Spinal cord (tissue), 10 donors: ENCODE measurements at places on chromosomes 13 and 19. TPM values are rescaled to one million over a fixed set of nuclear protein-coding genes. Genes with fewer than 3 reads are reported as not detected.
A peak's percentile ranks its signal among the peaks of the same experiment; 100 is the strongest.

Gene ATP8B3
- polyA plus RNA-seq, result 1.7 TPM

Gene SMIM44
- polyA plus RNA-seq, result not detected

Gene ZC3H13
- 39.1 TPM for polyA plus RNA-seq

Gene RNF225
- polyA plus RNA-seq, result not detected

Gene CATSPERD
- 0.59 TPM for polyA plus RNA-seq

Gene HCST
- polyA plus RNA-seq, result 4.0 TPM

Gene EBI3
- polyA plus RNA-seq, result 0.89 TPM

Gene PABPC3
- 1.3 TPM for polyA plus RNA-seq

Gene FFAR2
- 0.50 TPM for polyA plus RNA-seq

Gene SWSAP1
- polyA plus RNA-seq, result 2.5 TPM

Gene FREM2
- polyA plus RNA-seq, result 2.7 TPM

DNA sequence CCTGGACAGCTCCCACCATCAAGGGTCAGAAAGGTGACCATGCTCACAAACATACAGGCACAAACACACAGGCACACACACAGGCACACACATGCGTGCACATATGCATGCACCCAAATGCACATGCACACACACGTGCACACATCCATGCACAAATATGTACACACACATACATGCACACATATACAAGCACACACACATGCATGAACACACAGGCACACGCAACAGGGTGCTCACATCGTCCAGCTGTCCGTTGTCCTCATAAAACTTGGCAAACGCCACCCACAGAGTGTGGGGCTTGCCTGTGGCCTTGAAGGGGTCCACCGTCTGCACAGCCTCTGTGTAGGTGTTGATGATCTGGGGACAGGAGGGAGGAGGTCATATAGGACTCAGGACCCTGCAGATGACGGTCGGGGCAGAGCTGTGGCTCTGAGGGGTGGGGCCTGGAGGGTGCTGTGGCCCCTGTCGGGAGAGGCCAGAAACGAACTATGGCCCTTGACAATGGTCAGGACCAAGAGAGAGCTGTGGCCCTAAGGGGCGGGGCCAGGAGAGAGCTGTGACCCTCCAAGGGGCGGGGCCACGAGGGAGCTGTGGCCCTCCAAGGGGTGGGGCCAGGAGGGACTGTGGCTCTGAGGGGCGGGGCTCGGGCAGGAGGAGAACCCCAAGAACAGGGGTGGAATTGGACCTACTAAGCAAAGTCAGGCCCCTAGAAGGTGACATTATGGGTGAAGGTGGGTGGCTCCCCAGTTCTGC is 6.2 kb downstream of the XAB2 start:
- no peak for DNase-seq

- DNase-seq, result no peak
These were observed 1.7 kb downstream of the SELENOW start for GRCh38 chr19:47780215-47780551.

- no peak for DNase-seq
These were observed 725 bp downstream of the FAM124A start for GRCh38 chr13:51222686-51223559.

GRCh38 chr13:40017662-40018262 is 362.3 kb downstream of the COG6 start:
- DNase-seq, result no peak

- peak; percentile 69 for DNase-seq
These were observed 73.4 kb downstream of the MBNL2 start for GRCh38 chr13:97295283-97296182.

DNA sequence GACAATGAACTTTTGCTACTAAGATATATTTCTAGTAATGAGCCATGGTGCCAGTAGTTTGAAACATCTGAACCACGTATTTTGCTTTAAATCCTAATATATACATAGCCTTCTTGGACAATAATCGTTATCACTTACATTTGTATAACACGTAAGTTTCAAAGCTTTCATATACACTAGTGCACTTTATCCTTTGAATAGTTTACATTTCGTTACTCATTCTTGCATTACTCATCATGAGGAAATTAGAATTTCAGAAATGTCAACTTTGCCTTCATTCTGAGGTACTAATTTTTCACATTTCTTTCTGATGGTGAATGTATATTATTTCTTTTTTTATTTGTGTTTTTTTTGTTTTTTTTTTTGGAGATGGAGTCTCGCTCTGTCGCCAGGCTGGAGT is 5.8 kb downstream of the KBTBD7 start:
- DNase-seq, result no peak

DNA sequence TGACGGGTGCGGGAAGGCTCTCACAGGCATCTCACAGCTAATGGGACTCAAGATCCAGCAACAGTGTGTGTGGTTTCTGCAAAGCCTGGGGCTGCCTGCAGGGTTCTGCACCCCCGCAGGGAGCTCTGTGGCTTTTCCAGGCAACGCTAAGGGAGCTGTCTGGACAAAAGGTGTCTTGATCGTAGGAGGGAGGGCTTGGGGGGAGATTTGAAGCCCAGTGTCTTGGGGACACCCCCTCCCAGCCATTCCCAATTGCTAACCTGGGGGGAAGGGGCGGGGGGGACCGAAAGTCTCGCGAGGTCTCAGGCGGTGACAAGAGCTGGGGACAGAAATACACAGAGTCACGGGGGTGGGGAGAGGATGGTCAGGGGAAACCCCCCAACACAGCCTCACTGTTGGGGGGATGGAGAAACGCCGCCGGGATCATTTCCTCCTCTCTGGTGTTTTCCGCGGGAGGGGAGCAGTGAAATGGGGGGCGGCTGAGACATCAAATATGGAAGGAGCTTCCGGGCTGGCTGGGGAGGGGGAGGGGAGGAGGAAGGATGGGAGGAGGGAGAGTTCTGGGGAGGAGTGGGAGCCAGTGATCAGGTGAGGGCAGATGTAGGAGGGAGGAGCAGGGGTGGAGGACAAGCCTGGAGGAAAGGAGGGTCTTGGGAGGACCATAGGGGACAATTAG is 13.3 kb downstream of the KCNC3 start:
- DNase-seq, result no peak

DNA sequence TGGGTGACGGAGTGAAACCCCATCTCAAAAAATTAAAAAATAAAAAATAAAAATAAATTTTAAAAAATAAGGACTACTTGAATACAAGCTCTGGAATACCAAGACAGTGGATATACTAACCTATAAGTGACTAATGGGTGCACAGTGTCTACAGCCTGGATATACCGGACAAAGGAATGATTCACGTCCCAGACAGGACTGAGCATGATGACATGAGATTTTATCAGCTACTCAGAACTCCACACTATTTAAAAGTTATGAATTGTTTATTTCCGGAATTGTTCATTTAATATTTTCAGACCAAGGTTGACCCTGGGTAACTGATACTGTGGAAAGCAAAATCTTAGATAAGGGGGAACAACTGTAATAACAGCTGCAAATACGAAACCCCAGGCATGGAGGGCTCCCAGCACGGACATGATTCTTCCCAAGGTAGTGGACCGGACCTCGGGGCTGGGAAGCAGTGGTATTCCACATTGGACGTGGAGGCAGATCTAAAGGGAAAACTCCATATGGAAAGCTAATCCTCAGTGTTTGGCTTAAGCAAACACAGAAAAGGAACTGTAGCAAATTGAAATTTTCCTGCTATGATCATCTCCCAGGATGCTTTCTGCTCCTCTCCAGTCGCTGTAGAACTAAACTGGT is 102.6 kb upstream of the TSHZ3 start:
- DNase-seq, result no peak

DNA sequence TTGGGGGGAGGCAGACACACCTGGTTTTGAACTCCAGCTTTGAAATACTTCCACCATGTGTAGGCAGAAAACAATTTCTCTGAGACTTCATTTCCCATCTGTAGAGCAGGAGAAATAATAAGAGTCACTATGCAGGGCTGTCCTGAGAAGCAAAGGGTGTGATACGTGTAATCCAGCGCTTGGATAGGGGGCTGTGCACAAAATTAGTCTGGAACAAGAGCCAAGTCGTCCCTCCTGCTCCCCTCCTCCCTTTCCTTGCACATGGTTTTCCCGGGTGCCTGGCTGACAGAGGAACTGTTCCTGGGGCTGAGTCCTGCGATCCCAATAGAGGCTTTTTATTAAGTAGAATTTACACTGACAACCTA is 29.6 kb upstream of the UBE2L5 start:
- no peak for DNase-seq

DNA sequence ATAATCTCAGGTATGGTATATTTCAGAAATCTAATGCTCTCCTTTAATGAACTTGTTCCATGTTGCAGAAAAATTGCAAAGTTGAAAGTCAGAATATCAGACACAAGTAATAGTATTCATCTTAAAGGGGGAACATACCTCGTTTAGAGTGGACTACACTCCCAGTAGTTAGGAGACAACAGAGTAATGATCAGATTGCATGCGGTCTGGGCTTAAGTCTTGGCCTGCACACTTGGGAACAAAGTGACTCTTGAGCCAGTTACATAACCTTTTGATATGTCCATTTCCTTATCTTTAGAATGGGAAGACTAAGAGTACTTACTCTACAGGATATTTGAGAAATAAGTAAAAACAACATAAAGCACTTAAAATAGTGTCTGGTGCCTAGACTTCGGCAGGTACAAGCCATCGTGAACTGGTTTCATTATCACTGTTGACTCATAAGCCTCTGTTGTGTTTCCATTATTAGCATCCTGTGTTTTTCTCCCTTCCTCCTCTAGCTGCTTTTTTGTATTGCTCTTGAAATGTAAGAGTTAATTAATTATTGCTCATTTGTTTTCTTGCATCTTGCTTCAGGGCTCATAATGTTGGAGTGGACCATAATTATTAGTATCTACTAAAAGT is 53.0 kb downstream of the DPY19L3 start:
- DNase-seq, result no peak

DNA sequence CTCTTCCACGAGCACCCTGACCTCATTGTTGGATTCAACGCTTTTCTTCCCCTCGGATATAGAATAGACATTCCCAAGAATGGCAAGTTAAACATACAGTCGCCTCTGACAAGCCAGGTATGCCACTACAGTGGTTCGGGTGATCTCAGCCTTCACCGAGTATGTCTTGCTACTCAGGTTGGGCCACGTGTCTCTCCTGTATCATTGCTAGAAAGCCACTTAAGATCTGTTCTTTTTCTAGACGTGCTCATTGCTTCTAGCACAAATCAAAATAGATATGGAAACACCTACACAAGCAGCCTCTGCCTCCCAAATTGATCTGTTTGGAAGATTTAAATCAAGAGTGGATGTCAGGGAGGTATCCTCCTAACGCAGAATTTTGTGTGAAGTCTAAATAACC is 2.3 kb downstream of the SIN3B start:
- DNase-seq, result no peak

DNA sequence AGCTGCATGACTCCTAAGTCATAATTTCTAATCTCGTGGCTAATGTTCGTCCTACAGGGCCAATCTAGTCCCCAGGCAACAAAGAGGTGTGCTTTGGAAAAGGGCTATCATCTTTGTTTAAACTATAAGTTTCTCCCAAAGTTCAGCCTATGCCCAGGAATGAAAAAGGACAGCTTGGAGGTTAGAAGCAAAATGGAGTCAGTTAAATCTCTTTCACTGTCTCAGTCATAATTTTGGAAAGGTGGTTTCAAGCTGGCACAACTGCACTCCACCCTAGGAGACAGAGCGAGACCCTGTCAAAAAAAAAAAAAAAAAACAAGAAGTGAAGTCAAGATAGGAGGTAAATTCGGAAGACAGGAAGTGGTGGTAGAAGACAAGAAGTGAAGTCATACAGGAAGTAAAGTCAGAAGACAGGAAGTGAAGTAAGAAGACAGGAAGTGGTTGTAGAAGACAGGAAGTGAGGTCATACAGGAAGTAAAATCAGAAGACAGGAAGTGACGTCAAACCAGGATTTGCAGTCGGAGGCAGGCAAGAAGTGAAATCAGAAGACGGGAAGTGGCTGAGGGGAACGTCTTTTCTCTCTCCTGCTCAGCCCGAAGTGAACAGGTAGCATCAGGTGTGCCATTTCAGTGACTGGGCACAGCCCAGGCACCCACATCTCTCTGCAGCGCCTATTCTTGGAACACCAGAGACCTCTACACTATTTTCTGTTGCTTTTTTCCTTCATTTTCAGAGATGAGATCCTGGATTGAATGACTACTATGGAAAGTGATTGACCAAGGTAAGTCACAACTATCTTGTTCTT is 32.2 kb downstream of the GP6 start:
- DNase-seq, result peak; percentile 45

DNA sequence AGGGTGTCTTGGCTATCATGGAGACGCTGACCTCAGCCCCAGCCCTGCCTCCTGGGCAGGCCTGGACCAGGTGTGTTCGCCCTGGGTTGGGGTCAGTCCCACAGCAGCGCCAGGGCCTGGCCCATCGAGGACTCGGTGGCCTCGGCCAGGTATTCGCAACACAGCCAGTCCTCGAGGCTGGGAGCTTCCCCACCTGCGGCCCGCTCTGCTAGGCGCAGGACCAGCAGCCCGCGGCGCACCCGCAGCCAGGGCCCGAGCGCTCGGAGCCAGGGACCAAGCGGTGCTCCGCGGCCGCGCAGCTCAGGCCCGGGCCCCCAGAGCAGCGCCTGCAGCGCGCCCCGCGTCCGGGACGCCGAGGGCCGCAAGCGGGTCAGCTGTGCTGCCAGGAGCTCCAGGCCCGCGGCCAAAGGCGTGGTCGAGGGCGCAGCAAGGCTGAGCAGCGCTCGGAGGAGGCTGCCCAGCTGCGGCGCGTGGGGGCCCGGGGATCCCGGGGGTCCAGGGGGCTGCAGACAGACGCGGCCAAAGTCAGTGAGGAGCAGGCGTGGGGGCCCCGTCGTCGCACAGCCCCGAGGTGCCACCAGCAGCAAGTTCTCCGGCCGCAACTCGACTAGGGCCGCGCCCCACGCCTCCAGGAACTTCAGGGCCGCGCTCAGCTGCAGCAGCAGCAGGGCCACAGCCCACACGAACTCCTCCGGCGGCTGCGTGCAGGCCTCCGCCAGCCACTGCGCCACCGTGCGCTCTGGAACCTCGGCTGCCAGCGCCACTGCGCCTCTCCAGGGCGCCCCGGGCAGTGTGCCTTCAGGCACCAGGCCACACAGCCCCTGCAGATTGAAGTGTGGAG is 6.2 kb downstream of the PEAK3 start:
- no peak for DNase-seq

DNA sequence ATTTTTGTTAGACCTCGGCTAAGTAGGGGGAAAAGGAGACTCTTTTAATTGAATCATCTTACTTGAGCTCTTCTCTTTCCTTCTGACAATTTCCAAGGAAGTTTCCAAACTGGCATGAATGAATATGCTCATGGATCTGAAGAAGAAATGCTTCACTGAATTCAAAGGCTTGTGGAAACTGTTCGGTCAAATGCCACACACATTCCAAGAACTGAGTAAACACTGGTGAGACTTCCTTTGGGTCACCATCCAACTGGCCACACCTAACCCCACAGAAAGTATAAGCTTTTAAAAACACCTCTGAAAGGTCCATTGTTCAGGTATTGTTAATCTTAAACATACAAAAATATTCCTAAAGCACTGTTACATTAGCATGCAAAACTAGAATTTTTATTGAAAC is 33.6 kb downstream of the MTMR6 start:
- no peak for DNase-seq

GRCh38 chr19:42433503-42434260 is 6.5 kb upstream of the LIPE start:
- DNase-seq, result peak; percentile 70

DNA sequence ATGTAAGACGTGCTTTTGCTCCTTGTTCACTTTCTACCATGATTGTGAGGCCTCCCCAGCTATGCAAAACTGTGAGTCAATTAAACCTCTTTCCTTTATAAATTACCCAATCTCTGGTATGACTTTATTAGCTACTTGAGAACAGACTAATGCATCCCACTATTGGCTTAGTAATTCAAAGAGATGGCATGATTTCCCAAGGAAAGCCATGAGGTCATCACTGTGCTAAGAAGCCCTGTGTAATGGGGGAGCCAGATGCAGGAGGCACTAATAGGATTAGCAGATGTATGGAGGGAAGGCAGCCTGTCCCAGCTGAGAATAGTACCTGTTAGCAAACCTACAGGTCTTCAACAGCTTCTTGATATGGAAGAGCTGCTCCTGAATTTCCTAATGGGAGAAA is 38.1 kb downstream of the RUBCNL start:
- DNase-seq, result no peak
